Myocyte (in vitro differentiated cells): ENCODE measurements at places on chromosomes 11 and 22. TPM values are rescaled to one million over a fixed set of nuclear protein-coding genes. Genes with fewer than 3 reads are reported as not detected.

CTSC gene
- total RNA-seq = 12.4 and 37.1 TPM in 2 replicates

SYCE3 gene
- total RNA-seq = not detected in 2 replicates

C11orf21 gene
- not detected in 2 replicates for total RNA-seq

GRIK4 gene
- total RNA-seq = 0.27 and 0.52 TPM in 2 replicates

ZNRF3 gene
- total RNA-seq = 12.3 and 13.9 TPM in 2 replicates

OOSP3 gene
- total RNA-seq = not detected in 2 replicates

OR8A1 gene
- not detected in 2 replicates for total RNA-seq

PHETA2 gene
- 10.2 and 18.6 TPM in 2 replicates for total RNA-seq
